PC-3 (cell line): ENCODE measurements at places on chromosomes 12 and 14.

DNA sequence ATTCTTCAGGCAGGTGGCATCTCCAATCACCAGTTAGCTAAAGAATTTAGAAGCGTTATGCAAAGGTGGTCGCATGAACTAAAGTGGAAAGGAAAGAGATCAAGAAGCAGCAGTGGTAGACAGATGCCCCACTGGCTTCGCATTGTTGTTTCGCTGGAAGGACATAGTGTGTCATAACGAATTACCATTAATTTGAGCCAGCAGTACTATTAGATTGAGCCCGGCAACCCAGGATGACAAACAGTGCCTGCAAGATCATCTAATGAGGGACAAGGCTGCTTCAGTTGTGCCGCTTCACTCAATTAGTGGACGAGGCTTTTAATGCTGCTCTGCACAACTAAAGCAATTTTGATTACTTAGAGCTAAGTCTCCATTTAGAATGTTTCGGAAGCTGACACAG, 274.5 kb upstream of the SOX5 start:
- DNase-seq, result no peak

GRCh38 chr12:71945121-71945520, 6.5 kb downstream of the TPH2 start:
- no peak for DNase-seq

- no peak for DNase-seq
Measured at GRCh38 chr12:124264089-124264795, 30.7 kb upstream of the RFLNA start.

GRCh38 chr12:84375449-84376170, 537.0 kb downstream of the SLC6A15 start:
- DNase-seq, result peak; percentile 25

- DNase-seq, result peak; percentile 37
Measured at GRCh38 chr12:75690296-75690955, 179.0 kb upstream of the KRR1 start.

DNA sequence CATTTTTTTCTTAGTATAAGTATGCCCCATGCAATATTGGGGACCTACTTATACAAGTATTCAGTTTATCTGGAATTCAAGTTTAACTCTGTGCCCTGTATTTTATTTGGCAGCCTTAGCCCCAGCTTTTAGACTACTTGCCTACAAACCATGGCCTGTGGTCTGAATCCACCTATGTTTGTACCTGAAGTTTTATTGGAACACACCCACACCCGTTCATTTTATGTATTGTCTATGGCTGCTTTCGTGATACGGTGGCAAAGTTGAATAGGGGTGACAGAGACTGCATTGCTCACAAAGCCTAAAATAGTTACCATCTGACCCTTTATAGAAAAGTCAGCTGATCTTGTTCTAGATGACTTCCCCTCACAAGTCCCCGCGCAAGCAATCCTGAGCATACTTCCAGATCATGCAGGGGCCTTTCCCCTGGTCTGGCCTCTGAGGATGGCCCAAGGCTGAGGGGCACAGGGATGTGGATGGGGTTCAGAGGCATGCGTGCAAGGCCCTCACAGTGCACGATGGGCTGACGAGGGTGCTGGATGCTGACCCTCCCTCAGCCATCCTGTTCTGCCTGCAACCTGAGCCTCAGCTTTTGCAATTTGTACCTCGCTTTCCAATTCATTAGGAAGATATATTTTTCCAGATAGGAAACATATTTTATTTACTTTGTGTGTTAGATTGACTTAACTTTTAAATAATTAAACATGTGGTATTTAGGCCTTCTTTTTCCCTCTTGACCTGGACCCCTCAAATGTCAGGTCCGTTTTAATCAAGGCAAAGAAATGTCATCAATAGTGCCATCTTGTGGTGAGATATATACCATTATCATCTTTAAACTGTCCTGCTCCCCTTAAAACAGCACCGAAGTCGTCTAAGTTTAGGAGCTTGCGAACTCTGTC, 527.3 kb upstream of the CCDC196 start:
- peak; percentile 55 for DNase-seq

GRCh38 chr14:103742499-103743255, 27.1 kb downstream of the ZFYVE21 start:
- no peak for DNase-seq

- no peak for DNase-seq
Measured at GRCh38 chr12:3317841-3318501, 173.0 kb upstream of the PRMT8 start.

- no peak for DNase-seq
Measured at GRCh38 chr12:1619587-1619986, 9.4 kb upstream of the WNT5B start.

GRCh38 chr12:94560431-94561221, 89.7 kb downstream of the TMCC3 start:
- DNase-seq, result peak; percentile 97

DNA sequence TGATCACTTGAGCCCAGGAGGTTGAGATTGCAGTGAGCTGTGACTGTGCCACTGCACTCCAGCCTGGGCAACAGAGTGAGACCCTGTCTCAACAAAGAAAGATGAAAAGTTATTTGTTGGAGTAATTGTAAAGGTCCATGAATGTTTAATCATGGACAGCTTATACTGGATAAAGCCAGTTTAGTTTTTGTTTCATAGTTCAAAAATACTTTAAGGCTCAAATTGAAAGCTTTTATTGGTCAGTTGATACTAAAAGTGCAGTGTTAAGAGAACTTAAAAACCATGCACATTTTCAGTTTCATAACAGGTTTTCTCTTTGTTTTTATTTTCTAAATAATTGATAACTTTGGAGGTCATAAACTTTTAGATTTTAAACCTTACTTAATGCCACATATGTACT, 108.4 kb downstream of the MON2 start:
- DNase-seq, result no peak

DNA sequence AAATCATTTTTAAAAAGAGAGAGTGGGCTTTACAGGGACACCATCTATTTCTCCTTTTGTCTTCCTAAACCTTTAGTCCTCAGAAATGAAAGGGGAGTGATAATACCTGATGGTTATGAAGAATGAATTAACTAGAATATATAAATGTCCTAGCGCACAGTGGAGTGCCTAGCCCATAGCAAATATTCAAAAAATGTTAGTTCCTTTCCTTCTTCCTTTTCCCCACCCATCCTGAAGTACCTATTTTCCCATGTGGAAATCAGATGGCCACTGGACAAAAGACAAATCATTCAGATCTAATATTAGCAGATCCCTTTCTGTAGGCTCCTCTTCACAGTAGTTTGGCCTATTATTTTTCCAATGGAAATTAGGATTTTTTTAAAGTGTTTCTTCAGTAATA, 90.0 kb downstream of the SLC25A21 start:
- DNase-seq, result no peak

DNA sequence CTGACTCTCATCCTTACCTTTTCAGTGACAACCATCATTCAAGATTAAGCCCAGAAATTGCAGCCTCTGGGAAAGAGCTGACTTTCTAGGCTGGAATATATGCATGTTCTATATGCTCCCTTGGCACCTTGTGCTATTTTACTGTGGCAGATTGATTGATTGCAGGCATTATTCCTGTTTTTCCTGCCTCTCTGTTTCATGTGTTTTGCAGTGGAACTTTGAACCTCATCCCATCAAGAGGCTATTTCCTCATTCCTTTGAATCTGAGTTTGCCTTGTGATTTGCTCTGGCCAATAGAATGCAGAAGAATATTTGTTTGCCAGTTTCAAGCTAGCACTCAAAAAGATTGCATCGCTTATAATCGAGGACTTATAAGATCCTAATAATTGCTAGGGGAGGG, 174.8 kb upstream of the DCN start:
- peak; percentile 13 for DNase-seq

GRCh38 chr12:3921526-3921925, 48.3 kb upstream of the PARP11 start:
- DNase-seq, result no peak

- DNase-seq, result no peak
Measured at GRCh38 chr12:123269395-123269892, 2.2 kb downstream of the CDK2AP1 start.

GRCh38 chr14:98223106-98223505, 1048.9 kb downstream of the BCL11B start:
- no peak for DNase-seq

DNA sequence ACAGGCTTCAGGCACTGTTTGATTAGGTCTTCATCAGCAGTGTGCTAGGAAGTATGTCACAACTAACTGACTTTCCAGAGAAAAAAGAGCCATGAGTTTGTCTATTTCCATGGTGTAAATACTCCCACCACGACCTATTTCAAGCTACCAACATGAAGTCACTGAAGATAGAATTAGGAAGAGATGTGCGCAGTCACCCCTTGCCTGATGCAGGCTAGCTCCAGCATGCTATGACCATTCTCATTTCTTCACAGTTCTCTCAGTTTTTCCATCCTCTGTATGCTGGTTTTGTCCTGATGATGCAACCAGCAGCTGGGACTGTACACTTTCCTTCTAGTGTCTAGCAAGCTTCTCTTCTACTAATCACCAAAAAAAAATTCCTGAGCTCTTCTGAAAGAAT, 191.6 kb upstream of the NUDT4 start:
- DNase-seq, result no peak

DNA sequence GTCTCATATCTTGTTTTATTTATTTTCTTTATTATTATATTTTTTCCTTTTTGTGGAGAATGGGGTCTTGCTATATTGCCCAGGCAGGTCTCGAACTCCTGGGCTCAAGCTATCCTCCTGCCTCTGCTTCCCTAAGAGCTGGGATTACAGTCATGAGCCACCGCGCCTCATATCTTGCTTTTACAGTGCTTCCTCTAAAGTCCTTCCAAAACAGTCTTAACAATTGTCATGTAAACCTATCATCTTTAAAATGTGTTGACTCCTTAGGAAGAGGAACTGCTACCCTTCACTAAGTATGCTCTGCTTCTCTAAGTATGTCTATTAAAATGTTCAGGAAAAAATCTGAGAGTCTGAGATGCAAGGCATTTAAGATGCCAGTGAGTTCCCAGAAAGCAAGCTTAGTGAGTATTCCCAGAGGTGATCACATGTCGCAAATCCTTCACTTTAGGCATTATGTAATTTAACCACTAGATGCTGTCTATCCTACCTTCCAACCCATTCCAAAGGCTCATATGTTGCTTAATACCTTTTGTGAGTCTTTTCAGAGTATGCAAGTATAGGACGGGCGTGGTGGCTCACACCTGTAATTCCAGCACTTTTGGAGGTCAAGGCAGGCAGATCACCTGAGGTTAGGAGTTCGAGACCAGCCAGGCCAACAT, 19.7 kb upstream of the FOXJ2 start:
- DNase-seq, result no peak

- DNase-seq, result no peak
Measured at GRCh38 chr14:100611811-100612480, 24.7 kb upstream of the BEGAIN start.

- no peak for DNase-seq
Measured at GRCh38 chr12:90074086-90074485, 365.4 kb upstream of the ATP2B1 start.

- peak; percentile 42 for DNase-seq
Measured at GRCh38 chr14:95111507-95112164, 45.7 kb downstream of the DICER1 start.

DNA sequence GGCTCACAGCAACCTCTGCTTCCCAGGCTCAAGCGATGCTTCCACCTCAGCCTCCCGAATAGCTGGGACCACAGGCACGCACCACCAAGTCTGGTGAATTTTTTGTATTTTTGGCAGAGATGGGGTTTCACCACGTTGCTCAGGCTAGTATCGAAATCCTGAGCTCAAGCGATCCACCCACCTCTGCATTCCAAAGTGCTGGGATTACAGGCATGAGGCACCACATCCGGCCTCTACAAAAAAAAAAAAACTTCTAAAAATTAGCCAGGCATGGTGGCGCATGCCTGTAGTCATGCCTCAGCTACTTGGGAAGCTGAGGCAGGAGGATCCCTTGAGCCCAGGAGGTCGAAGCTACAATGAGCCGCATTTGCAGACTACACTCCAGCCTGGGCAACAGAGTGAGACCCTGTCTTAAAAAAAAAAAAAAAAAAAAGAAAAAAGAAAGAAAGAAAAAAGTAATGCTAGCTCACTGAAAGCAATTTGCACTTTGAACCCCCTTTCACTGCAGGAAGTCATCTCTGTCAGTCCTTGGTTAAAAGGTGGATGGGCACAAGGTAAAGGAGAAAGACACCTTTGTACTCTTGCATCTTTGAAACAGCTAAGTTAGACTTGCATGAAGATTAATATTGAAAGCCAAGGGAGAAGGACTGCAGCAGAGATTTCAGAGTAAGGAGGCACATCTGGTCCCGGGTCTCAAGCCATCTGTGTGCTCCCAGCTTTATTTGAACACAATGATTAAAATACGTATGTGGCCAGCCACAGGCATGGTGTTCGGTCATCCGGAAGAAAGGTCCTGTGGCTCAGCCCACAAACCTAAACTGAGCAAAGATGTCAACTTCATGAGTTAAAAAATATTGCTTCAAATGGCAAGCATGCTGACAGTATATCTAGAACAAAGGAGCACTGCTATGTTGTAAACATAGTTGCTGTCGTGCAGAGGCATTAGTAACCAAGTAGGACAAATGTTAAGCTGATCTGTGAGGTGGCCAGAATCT, 103.8 kb upstream of the HMGA2 start:
- DNase-seq, result no peak

GRCh38 chr14:32203928-32204357, 874 bp upstream of the RNU6-8 start:
- peak; percentile 29 for DNase-seq

- no peak for DNase-seq
Measured at GRCh38 chr12:58087423-58088127, 146.2 kb downstream of the ATP23 start.

DNA sequence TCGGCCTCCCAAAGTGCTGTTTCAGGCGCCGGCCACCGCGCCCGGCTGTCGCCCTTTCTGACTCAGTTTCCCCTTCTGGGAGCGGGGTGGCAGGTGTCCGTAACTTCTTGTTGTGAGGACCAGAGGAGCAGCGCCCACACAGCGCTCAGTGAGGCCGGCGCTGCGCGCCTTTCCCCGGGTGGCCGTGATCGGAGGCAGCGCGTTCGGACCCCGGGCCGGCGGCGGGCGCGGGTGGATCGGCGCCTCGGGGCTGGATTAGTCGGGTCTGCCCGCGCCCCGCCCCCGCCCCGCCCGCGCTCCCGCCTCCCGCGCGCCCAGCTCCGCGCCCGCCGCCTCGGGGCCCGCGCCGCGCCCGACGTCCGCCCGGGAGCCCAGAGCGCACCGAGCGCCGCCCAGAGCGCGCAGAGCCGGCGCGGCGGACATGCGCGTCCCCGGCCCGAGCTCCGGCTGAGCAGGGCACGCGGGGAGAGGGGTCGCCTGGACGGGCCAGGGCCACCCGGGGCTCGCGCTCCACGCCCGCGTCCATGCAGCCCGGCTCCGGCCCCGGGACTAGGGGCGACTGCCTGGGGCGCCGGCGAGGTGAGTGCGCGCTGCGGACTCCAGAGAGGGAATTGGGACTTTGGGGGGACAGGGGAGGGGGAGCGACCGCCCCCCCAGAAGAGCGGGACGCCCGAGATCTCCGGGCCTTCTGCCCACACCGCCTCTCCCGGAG, 50.6 kb downstream of the LRCOL1 start:
- DNase-seq, result peak; percentile 73
